ENCODE measurements at places on chromosomes 16 and 17. TPM values are rescaled to one million over a fixed set of nuclear protein-coding genes. Genes with fewer than 3 reads are reported as not detected.

DNA sequence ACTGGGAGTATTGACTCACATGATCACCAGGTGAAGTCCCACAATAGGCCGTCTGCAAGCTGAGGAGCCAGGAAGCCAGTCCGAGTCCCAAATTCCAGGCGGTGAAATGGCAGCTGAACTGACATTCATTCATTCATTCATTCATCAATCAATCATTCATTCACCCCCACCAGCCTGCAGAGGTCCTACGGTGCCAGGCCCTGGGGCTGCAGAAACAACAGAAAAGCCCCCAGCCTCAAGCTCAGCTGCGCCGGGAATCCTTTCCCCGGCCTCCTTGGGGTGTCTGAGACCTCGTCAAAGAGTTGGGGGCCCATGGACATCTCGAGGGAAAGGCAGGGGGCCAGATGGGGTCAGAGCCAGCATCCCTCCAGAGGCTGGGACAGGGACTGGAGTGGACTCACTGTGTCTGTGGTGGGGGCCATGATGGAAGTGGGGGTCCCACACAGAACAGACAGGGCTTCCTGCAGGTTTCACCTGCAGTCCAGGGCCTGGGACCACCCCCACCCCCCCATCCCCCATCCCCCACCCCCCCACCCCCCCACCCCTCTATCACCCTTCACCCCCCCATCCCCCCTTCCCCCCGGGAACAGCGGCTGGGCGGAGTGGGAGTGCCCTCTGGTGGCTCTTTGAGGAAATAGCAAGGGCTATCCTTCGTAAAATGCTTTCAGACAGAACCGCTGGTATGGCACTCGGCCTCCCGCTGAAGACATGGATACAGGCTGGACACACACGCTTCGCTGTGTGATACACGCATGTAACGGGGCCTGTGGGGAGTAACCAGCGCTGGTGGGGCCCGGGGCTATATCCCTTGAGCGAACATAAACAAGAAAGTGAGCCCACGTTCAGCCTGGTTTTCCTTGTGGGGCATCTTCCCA, 8.5 kb upstream of the ZC3H18 start:
- no peak for DNase-seq
- H3K4me3 ChIP-seq: no peak overlapping the region
- no peak overlapping the region for H3K27ac ChIP-seq
- H3K36me3 ChIP-seq: no peaks in the 10 kb centered on the region

DNA sequence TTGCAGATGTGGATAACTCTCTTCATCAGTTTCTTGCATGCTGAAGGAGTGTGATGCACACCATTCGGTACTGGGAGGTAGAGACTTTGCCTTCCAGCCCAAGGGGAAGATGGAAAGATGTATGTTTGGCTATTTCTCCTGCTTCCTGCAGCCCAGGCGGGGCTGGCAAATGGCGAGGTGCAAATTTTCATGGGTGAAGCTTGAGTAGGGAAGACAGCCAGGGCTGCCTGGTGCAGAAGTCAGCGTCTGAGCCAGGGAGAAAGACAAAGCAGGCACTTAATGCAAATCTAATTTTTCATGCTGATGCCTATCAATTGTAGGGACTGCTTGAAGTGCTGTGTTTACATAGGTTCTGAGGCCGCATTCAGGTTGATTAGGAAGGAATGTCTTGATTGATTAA, 384.7 kb upstream of the EEF2KMT start:
- H3K4me3 ChIP-seq: no peak overlapping the region
- H3K27me3 ChIP-seq: no peaks in the 10 kb centered on the region
- no peak for DNase-seq
- no peaks in the 10 kb centered on the region for H3K4me1 ChIP-seq

DNA sequence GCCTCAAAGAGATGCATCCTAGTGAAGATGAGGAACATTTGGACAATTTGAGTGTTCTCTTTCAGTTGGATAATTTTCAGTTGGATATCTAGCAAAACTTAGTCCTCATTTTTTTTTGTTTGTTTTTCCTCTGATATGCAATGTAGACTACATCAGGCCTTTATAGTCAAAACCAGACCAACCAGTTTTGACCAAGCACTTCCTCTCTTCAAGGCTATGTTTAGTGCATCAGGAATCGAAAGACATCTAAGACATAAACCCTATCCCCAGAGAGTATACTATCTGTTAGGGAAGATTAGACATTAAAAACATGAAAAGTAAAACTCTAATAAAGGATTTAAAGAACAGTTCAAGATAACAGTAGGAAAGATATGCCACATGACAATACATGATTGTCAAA, 256.1 kb downstream of the IRX3 start:
- no peaks in the 10 kb centered on the region for H3K36me3 ChIP-seq
- no peaks in the 10 kb centered on the region for H3K4me1 ChIP-seq

- H3K4me3 ChIP-seq: no peak overlapping the region
- no peak for DNase-seq
- H3K36me3 ChIP-seq: no peaks in the 10 kb centered on the region
- H3K4me1 ChIP-seq: no peaks in the 10 kb centered on the region
- no peak overlapping the region for H3K27ac ChIP-seq
Observed at GRCh38 chr17:32909787-32910369, 18.1 kb upstream of the TMEM98 start.

- H3K27me3 ChIP-seq: no peaks in the 10 kb centered on the region
- H3K4me3 ChIP-seq: no peak overlapping the region
- DNase-seq: no peak
- H3K4me1 ChIP-seq: no peaks in the 10 kb centered on the region
- no peak overlapping the region for H3K27ac ChIP-seq
Observed at GRCh38 chr16:51607201-51607651, 456.2 kb upstream of the SALL1 start.

GRCh38 chr16:10936272-10936984, 5.8 kb downstream of the DEXI start:
- DNase-seq: no peak
- no peaks in the 10 kb centered on the region for H3K36me3 ChIP-seq
- no peaks in the 10 kb centered on the region for H3K27me3 ChIP-seq
- H3K27ac ChIP-seq: peak overlapping the region; percentile 63

GRCh38 chr16:11202260-11203091, 53.5 kb downstream of the SOCS1 start:
- H3K27ac ChIP-seq: no peak overlapping the region
- H3K4me3 ChIP-seq: no peak overlapping the region
- H3K4me1 ChIP-seq: peaks cover 18% of the 10 kb centered on the region
- DNase-seq: no peak
- no peaks in the 10 kb centered on the region for H3K27me3 ChIP-seq

ZG16B gene
- 1.2 TPM for total RNA-seq

EPOP gene
- total RNA-seq: 2.3 TPM

PRSS27 gene
- total RNA-seq: 2.1 TPM

GAS2L2 gene
- 5.2 TPM for total RNA-seq

C17orf50 gene
- 0.46 TPM for total RNA-seq

Data from upper lobe of left lung (tissue), 6 donors.